ENCODE measurements at places on chromosomes 5 and 9.

GRCh38 chr5:112907166-112907631, 14.8 kb downstream of the REEP5 start:
- H3K4me1 ChIP-seq, result peaks cover 29% of the 10 kb centered on the region
- DNase-seq, result no peak
- H3K27ac ChIP-seq, result peak overlapping the region; percentile 90
- H3K4me3 ChIP-seq, result no peak overlapping the region
- H3K27me3 ChIP-seq, result no peaks in the 10 kb centered on the region

- H3K27me3 ChIP-seq, result peaks cover 32% of the 10 kb centered on the region
- no peak overlapping the region for H3K27ac ChIP-seq
- no peaks in the 10 kb centered on the region for H3K36me3 ChIP-seq
- no peak for DNase-seq
These were observed 86.4 kb upstream of the LHFPL2 start for GRCh38 chr5:78734950-78735349.

GRCh38 chr9:15158064-15158463, 149.0 kb downstream of the TTC39B start:
- no peaks in the 10 kb centered on the region for H3K4me1 ChIP-seq
- no peaks in the 10 kb centered on the region for H3K36me3 ChIP-seq
- H3K4me3 ChIP-seq, result no peak overlapping the region
- peaks cover 23% of the 10 kb centered on the region for H3K27me3 ChIP-seq

- no peaks in the 10 kb centered on the region for H3K27me3 ChIP-seq
- peaks cover 57% of the 10 kb centered on the region for H3K36me3 ChIP-seq
- peaks cover 11% of the 10 kb centered on the region for H3K4me1 ChIP-seq
- no peak overlapping the region for H3K4me3 ChIP-seq
These were observed 5.3 kb downstream of the PRXL2C start for GRCh38 chr9:96649620-96650324.

GRCh38 chr5:168204165-168204564, 87.3 kb upstream of the WWC1 start:
- no peak overlapping the region for H3K27ac ChIP-seq
- H3K4me3 ChIP-seq, result no peak overlapping the region
- DNase-seq, result no peak

GRCh38 chr9:99142275-99142674, 37.4 kb downstream of the TGFBR1 start:
- no peak for DNase-seq
- no peak overlapping the region for H3K4me3 ChIP-seq
- peaks cover 20% of the 10 kb centered on the region for H3K4me1 ChIP-seq
- H3K27me3 ChIP-seq, result no peaks in the 10 kb centered on the region
- peak overlapping the region; percentile 2 for H3K27ac ChIP-seq
- peaks cover 75% of the 10 kb centered on the region for H3K36me3 ChIP-seq

DNA sequence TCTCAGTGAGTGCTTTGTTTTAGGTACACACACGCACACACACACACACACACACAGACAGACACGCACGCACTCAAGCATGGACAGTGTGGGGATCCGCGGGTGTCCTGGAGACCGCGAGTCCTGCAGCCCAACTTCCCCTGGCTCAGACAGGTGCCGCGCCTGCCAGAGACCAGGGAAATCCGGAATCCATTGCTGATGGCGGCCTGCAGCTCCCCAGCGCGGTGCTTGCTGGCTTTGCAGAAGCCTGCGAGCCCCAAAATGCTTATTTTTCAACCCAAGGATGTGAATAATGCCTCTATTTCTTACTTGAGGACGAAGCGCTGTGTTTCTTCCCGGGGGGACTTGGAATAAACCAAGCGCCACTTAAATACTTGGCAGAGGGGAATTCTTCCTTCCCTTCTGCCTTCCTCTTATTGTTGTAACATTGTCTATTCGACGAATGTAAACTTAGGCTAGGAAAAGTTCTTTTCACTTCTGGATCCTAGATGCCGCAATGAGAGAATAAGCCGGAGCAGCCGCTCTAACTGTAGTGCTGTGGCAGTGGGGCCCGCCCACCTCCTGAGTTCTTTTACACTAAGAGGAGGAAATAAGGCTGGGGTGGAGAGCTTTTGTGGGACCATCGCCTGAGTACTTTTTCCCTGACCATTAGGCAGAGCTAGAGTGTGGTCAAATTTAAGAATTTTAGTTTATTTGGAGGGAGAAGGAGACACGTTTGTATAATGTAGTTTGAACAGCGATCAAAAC, 802 bp downstream of the ITGA2 start:
- H3K4me3 ChIP-seq, result peak overlapping the region; percentile 69
- H3K27ac ChIP-seq, result no peak overlapping the region
- peak; percentile 2 for DNase-seq
- no peaks in the 10 kb centered on the region for H3K36me3 ChIP-seq
- peaks cover 4% of the 10 kb centered on the region for H3K4me1 ChIP-seq

DNA sequence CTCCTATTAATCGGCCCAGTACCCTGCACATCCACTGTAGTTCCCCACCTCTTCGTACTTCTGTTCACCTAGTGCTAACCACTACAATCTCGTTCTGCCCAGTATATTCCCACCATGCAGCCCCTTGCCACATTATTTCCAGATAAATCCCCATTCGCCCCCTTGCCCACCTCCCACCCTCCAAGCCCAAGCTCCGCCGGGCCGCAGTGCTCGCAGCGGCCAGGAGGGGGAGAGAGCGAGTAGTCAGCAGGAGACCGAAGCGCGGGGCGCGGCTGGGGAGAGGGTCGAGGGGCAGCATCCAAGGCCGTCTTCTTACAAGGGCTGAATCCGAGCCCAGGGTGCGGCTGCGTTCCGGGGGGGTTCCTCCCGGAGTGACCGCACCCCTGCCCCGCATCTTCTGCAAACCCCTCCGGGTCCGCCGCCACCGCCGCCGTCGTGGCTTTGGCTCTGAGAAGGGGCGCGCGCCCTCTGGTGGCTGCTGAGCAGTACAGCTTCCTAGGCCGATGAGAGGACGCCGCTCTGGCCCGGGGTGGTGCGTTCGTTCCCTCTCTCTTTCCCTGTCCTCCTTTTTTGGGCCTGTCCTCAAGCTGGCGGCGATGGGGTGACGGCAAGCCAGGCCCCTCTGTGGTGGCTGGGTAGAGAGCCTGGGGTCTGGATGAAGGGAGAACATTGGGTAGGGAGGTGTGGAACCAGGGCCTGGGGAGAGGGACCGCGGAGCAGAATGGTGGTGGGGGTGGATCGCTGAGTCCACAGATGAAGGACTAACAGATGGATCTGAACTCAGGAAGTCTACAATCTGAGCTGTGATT, 30.0 kb upstream of the PSD2 start:
- DNase-seq, result peak; percentile 81
- peak overlapping the region; percentile 87 for H3K27ac ChIP-seq
- H3K4me1 ChIP-seq, result peaks cover 12% of the 10 kb centered on the region
- H3K36me3 ChIP-seq, result no peaks in the 10 kb centered on the region
- H3K4me3 ChIP-seq, result peak overlapping the region; percentile 59
- H3K27me3 ChIP-seq, result peaks cover 45% of the 10 kb centered on the region

DNA sequence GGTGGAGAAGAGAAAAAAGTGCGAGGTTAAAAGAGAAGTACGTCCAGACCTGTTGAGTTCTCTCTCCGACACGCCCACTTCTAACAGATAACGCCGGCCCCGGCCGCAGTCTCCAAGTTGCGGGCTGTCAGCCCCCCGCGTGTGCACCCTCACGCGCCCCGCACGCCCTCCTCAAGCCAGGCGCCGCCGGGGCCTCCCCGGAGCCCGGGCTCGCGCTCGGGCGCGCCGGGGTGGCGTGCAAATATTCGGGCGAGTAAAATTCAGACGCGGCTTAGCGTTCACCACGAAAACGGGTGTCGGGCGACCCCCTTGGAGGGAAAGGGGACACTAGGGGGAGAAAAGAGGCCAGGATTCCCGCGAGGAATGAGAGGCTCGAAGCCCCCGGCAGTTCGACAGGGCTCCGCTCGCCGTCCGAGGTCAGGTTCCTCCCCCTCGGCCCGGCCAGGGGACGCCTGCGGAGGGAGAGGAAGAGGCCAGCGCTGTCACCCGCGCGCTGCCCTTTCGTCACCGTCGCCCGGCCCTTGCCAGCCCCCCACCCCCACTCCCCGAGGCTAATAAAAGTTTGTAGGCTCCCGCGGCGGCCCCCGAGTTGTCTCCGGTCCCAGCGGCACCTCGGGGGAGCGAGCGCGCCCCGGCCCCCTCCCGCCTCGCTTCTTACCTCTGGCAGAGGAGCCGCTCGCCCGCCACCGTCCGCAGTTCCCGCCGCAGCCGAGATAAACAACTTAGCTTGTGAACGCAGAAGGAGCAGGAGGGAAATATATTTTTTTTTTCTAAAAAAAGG, 743 bp downstream of the NR3C1 start:
- peaks cover 35% of the 10 kb centered on the region for H3K4me1 ChIP-seq
- peak; percentile 46 for DNase-seq
- peak overlapping the region; percentile 83 for H3K27ac ChIP-seq
- H3K27me3 ChIP-seq, result no peaks in the 10 kb centered on the region

DNA sequence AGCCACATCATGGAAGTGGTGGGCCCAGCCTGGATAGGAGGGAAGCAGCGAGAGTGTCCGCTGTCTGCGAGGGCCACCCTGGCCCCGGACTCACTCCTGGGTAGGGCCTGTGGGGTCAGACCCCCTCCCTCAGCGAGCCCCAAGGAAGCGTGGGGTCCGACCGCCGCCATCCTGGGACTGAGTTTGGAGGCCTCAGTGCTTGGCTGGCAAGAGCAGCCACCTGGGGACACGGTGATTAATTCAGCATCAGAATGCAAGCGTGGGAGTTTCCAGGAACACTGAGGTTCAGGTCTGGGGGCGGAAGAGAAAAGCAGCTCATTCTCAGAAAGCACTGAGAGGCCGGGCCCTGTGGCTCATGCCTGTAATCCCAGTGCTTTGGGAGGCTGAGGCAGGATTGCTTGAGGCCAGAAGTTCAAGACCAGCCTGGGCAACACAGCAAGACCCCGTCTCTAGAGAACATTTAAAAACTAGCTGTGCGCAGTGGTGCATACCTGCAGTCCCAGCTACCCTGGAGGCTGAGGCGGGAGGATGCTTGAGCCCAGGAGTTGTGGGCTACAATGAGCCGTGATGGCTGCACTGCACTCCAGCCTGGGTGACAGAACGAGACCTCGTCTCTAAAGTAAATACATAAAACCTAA, 18.3 kb upstream of the CAMSAP1 start:
- peaks cover 10% of the 10 kb centered on the region for H3K4me1 ChIP-seq
- peak overlapping the region; percentile 59 for H3K27ac ChIP-seq
- H3K27me3 ChIP-seq, result no peaks in the 10 kb centered on the region
- DNase-seq, result no peak
- H3K36me3 ChIP-seq, result no peaks in the 10 kb centered on the region

GRCh38 chr5:16726538-16726946, 109.7 kb upstream of the RETREG1 start:
- no peaks in the 10 kb centered on the region for H3K36me3 ChIP-seq
- H3K27ac ChIP-seq, result no peak overlapping the region
- DNase-seq, result no peak

DNA sequence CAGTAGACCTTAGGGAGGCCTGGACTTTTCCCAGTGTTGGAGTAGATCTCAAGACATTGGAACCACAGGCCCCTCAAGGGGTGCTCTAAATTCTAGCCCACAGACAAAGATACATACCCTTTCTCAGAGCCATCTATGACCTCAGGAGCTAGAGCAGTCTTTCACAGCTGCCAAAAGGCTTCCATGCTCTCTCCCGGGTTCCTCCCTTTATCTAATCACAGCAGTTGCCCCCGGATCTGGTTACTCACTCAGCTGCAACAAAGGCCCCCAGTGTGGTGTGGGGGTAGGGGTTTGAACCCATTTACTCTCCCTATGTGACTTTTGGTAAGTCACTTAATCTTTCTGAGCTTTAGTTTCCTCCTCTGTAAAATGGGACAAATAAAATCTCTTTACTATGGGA, 27.0 kb downstream of the POU4F3 start:
- no peaks in the 10 kb centered on the region for H3K36me3 ChIP-seq
- H3K27me3 ChIP-seq, result peaks cover 65% of the 10 kb centered on the region
- no peak for DNase-seq
- no peak overlapping the region for H3K27ac ChIP-seq

GRCh38 chr9:114002271-114002985, 75.7 kb downstream of the AMBP start:
- H3K36me3 ChIP-seq, result no peaks in the 10 kb centered on the region
- no peak overlapping the region for H3K27ac ChIP-seq
- H3K4me1 ChIP-seq, result no peaks in the 10 kb centered on the region
- H3K4me3 ChIP-seq, result no peak overlapping the region

GRCh38 chr5:160727296-160727997, 124.6 kb downstream of the ATP10B start:
- no peaks in the 10 kb centered on the region for H3K36me3 ChIP-seq
- H3K27ac ChIP-seq, result no peak overlapping the region
- no peaks in the 10 kb centered on the region for H3K4me1 ChIP-seq
- no peak overlapping the region for H3K4me3 ChIP-seq

- H3K27me3 ChIP-seq, result peaks cover 64% of the 10 kb centered on the region
- peaks cover 7% of the 10 kb centered on the region for H3K4me1 ChIP-seq
- no peaks in the 10 kb centered on the region for H3K36me3 ChIP-seq
- H3K4me3 ChIP-seq, result no peak overlapping the region
These were observed 92.8 kb upstream of the PITX1 start for GRCh38 chr5:135126688-135127438.

DNA sequence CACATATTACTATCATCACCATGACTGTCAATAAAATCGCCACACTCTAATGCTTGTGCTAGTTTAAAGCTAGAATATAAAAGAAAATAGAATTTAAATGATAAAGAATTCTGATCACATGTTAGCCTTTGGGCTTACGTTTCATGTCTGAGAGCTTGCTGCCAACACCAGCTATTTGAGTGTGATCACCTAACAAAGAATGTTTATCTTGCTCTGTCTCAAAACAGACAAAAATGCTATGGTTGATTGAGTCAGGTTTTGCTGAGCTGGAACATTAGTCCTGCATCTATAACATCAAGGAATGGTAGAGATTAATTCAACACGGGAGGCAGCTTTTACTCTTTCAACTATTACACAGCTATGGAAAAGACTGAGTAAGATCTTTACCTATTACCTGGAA, 50.7 kb downstream of the MSX2 start:
- H3K27me3 ChIP-seq, result no peaks in the 10 kb centered on the region
- no peaks in the 10 kb centered on the region for H3K4me1 ChIP-seq
- no peak overlapping the region for H3K27ac ChIP-seq
- no peak for DNase-seq
- no peak overlapping the region for H3K4me3 ChIP-seq

GRCh38 chr5:88746438-88746882, 136.5 kb downstream of the MEF2C start:
- H3K27me3 ChIP-seq, result peaks cover 2% of the 10 kb centered on the region
- no peak for DNase-seq
- peaks cover 3% of the 10 kb centered on the region for H3K4me1 ChIP-seq
- H3K4me3 ChIP-seq, result no peak overlapping the region
- H3K36me3 ChIP-seq, result peaks cover 6% of the 10 kb centered on the region

- H3K4me1 ChIP-seq, result no peaks in the 10 kb centered on the region
- no peaks in the 10 kb centered on the region for H3K36me3 ChIP-seq
- no peak overlapping the region for H3K4me3 ChIP-seq
- no peak overlapping the region for H3K27ac ChIP-seq
These were observed 5.2 kb downstream of the BASP1 start for GRCh38 chr5:17222664-17223063.

DNA sequence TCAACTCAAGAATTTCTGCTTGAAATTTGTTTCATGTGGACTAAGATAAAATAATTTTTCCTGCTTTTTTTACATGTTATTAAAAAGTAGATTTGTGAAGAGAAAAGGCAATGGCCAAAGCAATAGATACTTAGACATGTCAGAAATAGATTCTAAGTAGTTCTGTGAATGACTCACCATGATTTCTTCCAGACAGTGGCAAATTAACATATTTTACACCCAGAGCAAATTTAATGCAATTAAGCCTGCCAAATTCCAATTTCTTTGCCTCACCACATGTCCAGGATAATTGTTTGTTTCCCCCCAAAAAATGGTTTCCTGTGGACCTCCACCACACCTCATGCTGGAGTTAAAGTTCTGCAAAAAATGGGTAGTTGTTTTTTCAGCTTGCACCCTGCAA, 651.4 kb downstream of the CETN3 start:
- H3K27me3 ChIP-seq, result no peaks in the 10 kb centered on the region
- no peak for DNase-seq
- no peaks in the 10 kb centered on the region for H3K36me3 ChIP-seq
- no peak overlapping the region for H3K27ac ChIP-seq
- H3K4me3 ChIP-seq, result no peak overlapping the region

Measured in effector memory CD8-positive, alpha-beta T cell (primary cell).